GF-D8 (cell line): ENCODE measurements at places on chromosomes 4 and X.

DNA sequence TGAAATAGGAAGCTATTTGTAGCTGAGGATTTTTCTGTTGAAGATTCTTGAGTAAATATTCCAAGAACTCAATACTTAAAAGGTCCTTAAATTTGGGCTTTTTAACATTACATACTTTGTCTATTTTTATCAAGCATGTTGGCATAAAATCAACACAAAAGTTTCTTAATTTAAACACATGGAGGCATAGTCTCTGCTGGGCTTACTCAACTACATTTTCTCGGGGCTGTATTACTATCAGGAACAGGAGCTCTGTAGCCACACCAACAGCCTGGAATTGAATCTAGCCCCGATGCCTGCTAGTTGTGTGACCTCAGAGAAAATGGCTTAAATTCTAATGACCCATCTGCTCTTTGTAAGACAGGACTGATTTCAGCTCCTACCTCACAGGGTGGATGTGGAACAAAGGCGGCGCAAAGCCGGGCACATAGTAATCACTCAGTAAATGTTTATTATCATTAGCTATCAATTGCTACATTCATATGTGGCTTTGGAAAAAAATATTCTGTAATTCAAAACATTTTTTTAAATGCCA is 207.0 kb downstream of the NSUN7 start:
- DNase-seq: no peak

DNA sequence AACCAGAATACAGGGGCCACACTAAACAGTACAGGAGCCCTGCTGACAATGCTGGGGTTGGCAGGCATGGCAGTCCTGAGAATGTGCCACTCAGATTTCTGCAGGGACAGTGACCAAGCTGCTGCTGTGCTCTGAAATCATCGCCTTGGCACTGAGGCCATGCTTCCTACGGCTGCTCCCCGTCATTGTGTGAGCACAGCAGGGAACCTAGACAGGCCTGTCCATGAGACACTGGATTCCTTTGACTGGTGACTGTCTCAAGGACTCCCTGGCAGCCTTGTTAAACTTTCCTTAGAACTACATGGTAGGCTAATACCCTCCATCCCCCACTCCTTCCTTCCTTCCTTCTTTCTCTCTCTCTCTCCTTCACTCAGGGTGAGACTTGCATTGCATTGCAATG is 111.4 kb downstream of the LUZP4 start:
- DNase-seq: no peak

GRCh38 chr4:83552083-83552482 is 16.2 kb downstream of the GPAT3 start:
- DNase-seq: no peak

DNA sequence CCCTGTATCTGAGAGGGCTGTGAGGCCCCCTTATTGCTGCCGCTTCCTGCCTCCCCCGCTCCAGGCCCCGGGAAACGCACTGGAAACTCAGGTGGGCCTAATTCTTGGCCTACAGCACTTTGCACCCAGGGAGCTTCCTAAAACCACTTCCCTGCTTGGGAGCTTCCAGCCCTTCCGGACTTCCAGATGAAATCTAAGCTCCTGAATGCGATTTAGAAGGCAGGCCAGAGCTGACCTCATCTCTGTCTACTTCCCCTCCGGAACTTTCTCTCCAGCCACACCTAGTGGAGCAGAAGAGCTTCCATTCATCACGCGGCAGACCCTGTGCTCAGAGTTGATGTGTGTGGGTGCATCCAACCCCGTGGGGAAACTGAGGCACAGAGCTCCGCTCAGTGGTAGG is 84.2 kb downstream of the SORCS2 start:
- DNase-seq: no peak

DNA sequence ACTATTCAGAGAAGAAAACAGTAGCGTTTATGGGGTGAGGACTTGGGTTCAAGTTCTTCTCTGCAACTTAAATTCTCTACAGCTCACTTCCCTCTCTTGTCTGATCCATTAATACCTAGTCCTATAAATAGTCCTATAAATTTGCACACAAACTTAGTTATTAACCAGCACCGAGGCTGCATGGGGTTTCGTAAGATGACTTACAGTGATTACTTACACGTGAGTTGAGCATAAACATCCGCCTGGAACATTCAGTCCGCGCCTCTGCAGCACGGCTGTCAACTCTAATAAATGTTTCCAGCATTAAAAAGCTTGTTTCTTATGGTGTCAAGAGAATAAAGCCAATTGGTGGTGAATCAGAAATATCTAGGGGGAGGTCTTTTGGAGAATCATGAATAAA is 103.0 kb upstream of the ENPP6 start:
- no peak for DNase-seq

- DNase-seq: no peak
Observed at GRCh38 chr4:182724414-182724813, 192.8 kb downstream of the DCTD start.

DNA sequence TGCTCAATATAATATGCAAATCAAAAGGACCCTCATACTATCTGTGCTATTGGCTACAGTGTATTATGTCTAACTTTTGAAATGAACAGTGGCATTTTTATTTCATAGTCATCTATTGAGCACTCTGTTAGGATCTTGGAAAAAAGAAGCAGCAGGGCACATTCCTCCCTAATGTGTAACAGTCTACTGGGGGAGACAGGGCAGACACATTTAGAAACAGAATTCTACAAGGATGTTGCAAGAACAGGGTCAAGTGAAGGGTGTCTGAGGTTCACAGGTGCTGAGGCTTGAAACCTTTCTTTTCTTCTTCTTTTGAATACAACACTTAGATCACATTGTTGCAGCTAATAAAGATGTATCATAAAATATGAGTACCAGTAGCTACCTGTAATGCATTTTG is 129.7 kb upstream of the SLC4A4 start:
- no peak for DNase-seq

- DNase-seq: no peak
Observed at GRCh38 chr4:142088906-142089305, 452.5 kb downstream of the IL15 start.

DNA sequence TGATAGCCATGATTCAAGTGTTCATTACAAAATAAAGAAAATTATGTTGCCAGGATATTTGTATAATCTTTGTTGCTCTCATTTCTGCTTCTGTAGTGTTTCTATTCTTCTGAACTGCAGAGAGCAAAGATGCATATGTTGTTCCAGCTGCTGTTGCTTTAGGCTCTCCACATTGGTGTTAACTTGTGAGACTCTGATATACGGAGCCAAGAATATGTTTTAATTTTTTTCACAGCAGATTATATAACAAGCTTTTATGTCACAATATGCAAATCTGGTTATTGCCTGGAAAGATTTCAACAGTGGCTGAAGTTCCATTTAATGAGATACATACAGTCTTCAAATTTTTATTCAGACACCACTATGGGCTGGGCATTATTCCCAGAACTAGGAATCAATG is 655.0 kb downstream of the GRXCR1 start:
- DNase-seq: no peak

- DNase-seq: no peak
Observed at GRCh38 chrX:39073131-39073530, 271.9 kb downstream of the MID1IP1 start.

GRCh38 chr4:183499801-183500200 is 5.1 kb upstream of the ING2 start:
- DNase-seq: no peak

GRCh38 chrX:98448524-98448923 is 1564.8 kb downstream of the RPA4 start:
- DNase-seq: no peak

GRCh38 chr4:7812231-7812857 is 127.3 kb downstream of the AFAP1 start:
- DNase-seq: no peak

- DNase-seq: no peak
Observed at GRCh38 chr4:57093845-57094831, 16.0 kb downstream of the IGFBP7 start.

DNA sequence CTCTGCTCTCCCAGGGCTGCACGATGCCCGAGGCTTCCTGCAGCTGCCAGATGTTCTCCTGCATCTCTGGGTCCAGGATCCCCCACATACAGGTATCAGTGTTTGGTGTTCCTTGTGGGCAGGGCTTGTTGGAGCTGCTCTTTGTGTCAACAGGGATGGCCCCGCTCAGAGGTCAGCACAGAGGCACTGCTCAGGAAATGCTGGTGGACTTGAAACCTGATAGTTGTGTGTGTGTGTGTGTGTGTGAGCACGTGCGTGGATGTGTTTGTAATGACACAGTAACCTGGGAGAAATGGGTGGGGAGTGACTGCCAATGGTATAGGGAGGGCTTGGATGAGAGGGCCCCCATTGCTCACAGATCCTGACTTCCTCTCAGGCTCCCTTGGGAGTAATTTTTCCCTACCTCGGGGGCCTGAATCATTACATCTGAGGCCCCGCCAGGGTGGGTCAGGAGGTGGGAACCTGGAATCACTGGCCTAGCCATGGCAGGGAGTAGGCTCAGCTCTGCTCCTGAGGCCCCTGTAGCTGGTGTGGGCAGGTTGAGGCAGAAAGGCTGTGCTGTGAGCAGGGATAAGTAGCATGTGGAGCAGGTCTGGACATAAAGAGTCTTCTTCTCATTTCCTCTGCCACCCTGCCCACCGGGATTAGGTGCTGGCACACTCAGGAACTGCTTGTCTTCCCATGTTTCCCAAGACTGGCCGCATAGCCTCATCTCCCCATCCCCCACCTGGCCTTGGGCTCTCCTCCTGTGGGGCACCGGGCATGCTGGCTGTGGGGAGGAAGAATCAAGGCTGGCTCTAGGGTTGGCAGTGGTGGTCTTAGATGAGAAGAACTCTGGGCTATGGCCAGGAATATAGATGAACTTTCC is 2.5 kb upstream of the EFNB1 start:
- no peak for DNase-seq

DNA sequence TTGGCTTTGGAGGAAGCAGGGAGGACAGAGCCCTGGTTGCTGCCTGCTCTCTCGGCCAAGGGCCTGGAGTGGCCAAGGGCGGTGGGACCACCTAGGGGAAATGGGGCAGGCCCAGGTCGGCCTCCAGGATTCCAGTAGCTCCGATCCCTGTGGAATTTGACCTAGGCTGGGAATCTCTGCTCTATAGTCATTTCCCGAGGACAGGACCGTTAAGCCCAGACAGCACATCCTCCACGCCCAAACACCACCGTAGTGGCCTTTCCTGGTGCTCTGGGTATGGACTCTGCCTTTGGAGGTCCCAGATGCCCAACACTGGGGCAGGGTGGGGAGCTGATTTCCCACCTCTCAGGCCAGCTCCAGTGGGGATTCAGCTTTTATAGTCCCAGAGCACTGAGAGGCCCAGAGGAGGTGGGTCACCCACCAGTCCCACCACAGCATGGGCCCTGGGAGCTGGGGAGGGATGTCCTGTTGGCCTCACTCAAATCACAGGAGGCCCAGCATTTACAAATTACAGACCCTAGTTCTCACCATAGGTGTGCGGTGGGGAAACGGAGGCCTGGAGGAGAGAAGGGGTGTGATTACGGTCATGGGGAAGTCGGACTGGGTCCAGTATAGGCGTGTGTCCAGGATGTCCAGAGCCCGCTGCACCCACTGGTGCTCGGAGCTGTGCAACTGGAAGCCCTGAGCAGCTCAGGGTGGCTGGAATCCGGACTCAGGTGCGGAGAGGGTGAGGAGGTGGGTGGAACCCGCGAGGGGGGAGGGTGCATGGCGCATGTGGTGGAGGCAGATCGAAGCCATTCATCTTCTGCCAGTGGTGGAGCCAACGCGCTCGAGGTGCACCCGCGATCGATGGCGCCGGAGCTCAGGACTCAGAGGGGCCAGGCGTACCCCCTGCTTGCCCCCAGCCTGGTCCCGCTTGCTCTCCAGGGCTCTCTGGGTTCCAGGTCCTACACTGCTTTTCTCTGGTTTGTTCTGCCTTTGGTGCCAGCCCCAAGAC is 7.7 kb downstream of the HMX1 start:
- DNase-seq: no peak

DNA sequence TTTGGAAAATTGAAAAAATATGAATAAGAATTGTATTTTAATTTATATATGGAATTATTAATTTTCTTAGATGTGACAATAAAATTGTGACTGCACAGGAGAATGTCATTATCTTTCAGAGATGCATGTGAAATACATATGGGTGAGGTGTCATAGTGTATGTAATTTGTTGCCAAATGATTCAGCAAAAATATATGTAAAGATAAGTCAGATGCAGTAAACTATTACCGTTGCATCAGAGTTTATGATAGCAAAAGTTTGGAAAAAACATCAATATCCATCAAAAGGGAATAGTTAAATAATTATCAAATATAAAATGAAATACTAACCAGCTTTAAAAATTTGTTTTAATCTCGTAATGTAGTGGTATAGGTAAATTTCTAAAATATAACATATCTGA is 10.4 kb upstream of the SLC7A11 start:
- DNase-seq: no peak

DNA sequence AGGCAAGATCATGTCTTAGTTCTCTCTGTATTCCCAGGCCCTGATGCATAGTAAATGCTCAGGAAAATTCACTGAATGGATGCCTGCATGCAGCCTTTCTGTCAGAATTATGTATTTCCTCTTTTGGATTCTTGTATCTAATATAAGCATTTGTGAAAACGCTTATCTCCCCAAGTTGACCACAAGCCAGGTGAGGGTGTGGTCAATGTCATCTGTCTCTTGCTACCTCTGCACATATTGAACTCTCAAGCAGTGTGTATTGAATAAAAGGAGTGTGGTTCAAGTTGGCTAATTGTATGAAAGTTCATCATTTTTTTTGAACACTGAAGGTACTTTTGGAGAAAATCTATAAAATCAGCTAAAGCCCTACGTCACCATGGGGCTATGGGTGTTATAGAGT is 84.3 kb downstream of the CNGA2 start:
- DNase-seq: no peak

DNA sequence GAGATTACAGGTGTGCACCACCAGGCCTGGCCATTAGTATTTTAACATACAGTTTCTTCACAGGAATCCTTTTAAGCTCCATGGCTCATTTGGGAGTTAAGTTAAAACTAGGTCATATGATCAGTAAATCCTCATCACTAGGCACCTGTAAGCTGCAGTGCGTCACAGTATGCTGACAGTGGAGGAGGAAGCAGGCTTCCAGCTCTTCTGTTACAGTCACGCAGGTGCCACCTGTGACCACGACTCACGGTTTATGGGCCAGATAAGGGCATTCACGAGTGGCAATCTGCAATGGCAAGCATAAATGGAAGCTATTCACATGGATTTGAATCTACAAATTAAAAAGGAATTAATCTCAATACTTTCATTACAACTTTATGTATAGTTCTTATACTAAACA is 129.4 kb upstream of the BCOR start:
- DNase-seq: no peak

- DNase-seq: no peak
Observed at GRCh38 chr4:182711211-182711610, 206.0 kb downstream of the DCTD start.

GRCh38 chr4:150717952-150718351 is 136.0 kb downstream of the MAB21L2 start:
- no peak for DNase-seq

GRCh38 chr4:168540086-168540485 is 43.2 kb downstream of the PALLD start:
- no peak for DNase-seq

DNA sequence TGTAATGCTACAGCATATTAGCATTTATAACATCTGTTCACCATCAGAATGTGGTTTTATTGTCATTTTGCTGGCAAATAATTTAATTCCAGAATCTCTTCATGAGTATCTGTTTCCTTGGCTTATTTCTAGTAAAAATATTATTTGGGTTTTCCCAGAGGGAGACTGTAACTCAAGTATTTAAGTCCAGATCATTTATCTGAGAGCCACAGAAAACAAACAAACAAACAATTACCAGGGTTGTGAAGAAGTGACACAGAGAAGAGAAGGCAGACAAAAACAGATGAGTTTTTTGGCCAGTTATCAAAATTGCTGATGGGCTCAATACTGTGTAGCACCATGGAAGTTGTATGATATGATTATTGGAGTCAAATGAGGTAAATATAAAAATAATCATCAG is 515.1 kb downstream of the TECRL start:
- no peak for DNase-seq
